Stimulated activated CD4-positive, alpha-beta T cell treated with anti-CD3 and anti-CD28 coated beads, Interleukin-15, amount 100 ng/mL, for 1 hour (primary cell): ENCODE measurements at places on chromosomes 6 and 20.

DNA sequence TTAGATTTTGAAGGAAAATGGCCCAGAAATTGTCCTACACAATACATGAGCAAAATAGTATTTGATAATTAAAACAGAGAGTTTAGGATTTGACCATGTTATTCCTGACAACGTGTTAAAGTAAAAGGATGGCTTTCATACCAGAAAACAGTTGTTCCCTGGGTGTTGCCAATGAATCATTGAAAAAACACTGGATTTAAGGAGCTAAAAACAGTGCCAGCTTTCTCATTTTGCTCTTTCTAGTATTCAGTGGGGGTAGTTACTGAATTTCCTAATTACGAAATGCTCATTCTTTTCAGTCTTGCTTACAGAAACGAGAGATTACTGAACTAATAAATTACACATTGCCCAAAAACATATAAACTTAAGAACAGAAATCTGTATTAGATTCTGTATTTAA lies 26.6 kb upstream of the SNAP91 start:
- no peak for DNase-seq

DNA sequence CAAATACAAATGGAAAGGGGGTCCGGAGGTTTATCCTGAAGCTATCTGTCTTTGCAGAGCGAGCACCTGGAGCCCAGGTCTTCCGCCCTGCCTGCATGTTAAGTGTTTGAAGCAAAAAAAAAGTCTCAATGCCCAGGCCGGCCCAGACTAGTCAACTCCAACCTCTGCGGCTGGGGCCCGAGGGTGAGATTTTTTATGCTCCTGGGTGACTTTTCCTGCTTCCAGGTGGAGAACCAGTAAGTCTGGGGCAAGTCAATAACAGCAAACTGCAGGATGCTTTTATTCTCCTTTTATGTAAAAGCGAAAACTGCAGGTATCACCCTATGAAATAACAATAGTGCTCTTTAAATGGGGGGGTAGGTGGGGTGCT lies 2.0 kb upstream of the ZBP1 start:
- no peak for DNase-seq

DNA sequence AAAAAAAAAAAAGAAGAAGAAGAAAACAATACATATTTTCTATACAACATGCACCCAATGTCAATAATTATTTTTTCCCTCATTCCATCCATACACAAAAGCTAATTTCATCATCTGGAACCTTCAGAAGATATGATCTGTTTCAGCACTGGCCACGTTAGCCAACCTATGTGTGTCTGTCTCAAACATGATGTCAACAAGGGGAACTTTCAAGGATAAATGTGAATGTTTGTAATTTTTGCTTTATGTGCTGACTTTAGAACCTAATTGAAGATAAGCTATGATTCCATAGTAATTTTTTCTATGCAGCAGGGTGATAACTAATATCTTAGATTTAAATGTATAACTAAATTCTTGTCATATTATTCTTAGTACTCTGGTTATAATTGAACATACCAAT lies 37.9 kb downstream of the IPCEF1 start:
- DNase-seq: no peak

DNA sequence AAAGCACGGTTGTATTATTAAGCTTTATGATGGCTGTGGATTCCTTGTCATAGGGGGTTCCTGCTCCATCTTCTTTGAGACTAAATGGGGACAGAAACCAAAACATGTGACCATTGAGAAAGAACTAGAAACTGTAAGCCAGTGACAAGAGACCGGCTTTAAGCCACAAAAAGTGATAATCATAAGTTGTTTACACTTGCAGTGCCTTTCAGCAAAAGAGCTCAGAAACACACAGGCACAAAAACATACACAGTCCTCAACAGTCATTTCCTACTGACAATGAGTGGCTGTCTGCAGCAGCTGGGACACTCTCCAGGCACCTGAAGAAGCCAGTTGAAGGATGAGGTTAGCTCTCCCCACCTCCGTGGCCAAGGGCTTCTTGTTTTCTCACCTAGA lies 20.0 kb upstream of the UBE2J1 start:
- no peak for DNase-seq

- DNase-seq: no peak
Observed at GRCh38 chr6:75642311-75642710, 40.6 kb downstream of the SENP6 start.

- no peak for DNase-seq
Observed at GRCh38 chr6:66435321-66435720, 728.3 kb upstream of the EYS start.

DNA sequence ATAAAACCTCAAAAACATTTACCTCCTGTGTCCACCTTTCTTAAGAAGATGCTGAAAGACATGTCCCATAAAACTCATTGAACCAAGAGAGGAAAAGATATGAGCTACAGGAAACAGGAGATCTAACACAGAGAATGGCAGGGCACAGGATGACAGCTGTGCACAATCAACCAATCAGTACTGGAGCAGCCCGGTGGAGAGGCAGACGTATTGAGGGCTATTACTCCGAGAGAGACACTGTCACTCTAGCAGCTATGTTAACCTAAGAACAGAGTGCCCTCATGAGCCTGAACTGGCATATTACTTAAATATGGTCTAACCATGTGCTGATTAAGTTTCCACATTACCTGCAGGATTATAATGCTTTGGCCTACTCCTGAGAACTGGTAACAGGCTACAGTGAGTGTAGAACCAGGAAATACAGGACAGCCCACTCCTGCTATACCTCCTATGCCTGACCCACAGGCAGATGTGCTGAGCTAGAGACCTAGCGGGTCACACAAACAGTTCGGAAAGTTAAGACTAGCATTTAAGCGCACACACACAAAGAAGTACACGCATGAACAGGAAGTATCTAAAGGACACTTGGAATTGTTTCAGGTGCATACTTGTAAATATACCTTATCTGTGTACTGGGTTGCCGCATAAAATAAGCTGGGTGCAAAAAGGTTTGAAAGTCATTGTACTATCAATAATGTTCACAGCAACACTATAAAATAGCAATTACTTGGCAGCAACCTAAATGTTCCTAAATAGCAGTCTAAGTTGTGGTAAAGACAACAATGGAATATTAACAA lies 199.3 kb upstream of the SHLD1 start:
- DNase-seq: no peak

GRCh38 chr6:25535632-25536225 lies 116.3 kb upstream of the SCGN start:
- DNase-seq: no peak

DNA sequence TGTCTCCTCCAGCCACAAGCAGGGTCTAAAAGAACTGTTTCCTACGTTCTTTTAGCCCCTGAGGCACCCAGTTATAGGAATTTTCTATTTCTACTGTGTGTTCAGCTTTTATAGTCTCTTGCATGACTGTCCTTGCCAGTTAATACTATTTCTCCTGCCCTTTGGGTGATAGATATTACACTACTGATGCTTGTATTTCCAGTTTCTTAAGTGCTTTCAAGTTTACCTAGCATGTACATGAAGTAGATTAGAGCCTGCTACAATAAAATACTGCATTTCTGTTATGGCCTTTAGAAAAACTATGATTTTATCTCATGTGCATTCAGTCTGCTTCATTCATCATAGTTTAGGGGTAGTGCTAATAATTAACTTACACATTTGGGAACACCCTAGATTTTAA lies 89.6 kb downstream of the FOXO3 start:
- no peak for DNase-seq

GRCh38 chr6:151948002-151948743 lies 140.7 kb downstream of the ESR1 start:
- DNase-seq: no peak

DNA sequence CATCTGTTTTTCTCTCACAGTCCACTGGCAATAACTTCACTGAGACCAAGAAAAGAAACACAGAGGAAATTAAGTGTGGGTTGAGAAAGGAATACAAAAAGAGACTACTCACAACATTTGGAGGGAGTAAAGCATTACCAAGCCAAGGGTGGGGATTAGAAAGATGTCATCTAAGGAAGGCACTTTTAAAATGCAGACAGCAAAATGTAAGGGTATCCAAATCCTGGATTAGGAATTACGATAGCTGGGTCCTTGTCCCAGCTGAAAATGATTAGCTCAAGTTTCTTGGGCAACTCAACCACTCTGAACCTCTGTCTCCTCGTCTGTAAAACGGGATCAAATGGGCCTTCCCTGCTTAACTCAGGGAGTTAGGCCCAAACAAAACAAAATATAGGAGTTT lies 2.2 kb downstream of the LEMD2 start:
- no peak for DNase-seq

- DNase-seq: no peak
Observed at GRCh38 chr6:72564231-72564630, 57.6 kb upstream of the KCNQ5 start.

DNA sequence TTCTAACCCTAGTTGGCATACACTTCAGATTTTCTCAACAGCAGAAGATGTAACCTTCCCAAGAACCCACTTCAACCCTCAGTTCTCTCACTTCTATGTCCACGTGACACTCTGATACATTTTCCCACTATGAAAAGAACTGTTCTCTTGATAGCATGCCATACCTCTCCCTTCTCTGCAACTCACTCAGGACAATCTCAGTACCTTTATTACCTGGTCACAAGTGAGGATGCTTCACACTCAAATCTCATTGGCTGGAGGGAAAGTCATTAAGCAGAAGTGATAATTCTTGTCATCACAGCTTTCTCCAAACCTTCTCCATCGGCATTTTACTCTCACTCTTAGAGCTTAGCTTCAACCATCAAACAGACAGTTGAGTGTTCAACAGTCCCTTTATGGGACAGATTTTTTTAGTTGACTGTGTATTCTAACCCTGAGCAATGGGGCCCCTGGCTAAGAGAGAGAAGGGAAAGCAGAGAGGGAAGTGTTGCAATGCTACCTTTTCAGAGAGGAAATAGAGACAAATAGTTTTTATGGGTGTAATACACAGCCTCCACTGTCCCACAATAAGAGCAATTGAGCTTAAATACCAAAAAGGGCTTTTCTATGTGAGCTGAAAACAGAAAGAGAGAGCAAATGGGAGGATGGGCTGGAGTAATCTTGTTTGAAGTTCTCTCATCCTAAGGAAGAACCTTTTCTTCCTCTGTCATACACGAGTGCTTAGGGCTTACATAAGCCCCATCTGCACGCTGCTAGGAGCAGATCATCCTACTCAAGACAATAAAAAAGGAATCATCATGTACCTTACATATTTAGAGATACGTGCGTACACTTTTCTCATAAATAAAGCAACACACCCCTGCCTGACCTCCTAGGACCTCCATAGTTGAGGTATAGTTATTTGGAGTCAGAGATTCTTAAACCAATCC lies 16.0 kb downstream of the HLA-DPA1 start:
- DNase-seq: no peak

DNA sequence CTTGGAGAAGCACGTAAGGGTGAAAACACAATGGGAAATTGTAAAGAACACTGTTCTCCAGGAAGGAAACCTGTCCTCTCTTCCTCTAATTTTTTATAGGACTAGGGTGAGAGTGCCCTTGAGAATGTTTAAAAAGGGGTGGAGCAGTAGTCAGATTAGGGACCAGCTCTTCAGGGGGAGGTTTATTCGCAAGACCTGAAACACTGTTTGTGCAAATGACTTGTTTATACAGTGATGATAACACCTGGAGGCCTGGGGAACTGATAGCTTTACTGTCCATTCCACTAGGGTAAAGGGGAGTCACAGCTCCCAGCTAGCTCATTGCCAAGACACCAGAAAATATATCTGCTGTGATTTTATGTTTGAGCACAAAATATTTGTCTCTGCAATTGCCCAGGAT lies 8.1 kb upstream of the FUT9 start:
- DNase-seq: no peak

GRCh38 chr20:64099086-64099786 lies 8.1 kb downstream of the NPBWR2 start:
- no peak for DNase-seq

DNA sequence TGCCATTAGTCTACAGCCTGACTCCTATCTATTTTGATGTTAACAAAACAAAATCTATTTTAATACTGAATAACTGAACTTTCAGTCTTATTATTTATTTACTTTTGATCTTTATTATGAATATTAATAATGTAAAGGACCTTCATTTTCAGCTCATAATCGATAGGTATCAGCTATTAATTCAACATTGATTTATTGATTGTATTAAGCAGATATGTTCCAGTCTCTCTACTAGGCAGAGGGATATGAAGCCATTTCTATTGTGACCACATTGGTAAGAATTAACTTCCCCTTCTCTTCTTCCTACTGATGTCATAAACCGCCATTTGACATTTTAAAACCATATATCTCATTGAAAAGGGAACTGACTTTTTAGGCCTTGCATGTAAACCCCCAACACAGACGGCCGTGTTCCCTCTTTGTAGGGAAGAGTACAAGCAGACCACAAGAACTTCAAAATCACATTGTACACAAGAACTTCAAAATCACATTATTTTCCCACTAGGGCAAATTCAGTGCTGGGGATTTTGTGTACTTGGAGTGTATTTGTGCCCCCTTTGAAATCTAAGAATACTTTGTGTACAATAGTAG lies 69.5 kb upstream of the FABP7 start:
- no peak for DNase-seq

GRCh38 chr6:6191476-6191875 lies 129.0 kb downstream of the F13A1 start:
- DNase-seq: no peak

DNA sequence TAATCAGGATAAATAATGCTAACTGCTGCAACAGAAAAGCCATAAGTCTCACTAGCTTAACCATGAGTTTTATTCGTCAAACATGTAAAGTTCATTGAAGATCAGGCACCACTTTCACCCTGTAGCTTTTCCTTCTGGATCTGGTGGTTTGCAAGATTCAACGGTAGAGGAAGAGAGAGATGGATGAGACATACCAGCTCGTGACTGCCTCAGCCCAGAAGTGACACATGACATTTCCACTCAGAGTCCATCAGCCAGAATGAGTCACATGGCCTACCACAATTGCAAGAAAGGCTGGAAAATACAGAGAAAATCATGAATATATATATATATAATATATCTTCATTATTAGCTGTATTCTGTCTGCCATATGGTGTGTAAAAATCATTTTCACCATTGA lies 29.0 kb downstream of the SPTLC3 start:
- no peak for DNase-seq

DNA sequence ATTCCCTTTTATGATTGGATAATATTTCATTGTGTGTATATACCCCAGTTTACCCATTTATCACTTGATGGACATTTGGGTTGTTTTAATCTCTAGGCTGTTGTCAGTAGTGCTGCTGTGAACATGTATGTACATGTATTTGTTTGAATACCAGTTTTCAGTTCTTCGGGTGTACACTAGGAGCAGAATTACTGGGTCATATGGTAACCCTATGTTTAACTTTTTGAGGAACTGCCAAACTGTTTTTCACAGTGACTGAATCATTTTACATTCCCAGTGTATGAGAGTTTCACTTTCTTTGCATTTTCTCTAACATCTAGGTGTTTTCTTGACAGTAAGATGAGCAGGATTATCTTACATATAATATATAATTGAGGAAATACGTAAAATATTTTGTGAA lies 44.7 kb upstream of the ADIG start:
- DNase-seq: no peak
